ENCODE measurements at places on chromosomes 1 and 21. TPM values are rescaled to one million over a fixed set of nuclear protein-coding genes. Genes with fewer than 3 reads are reported as not detected.

The GCSAML gene
- not detected for total RNA-seq

DNA sequence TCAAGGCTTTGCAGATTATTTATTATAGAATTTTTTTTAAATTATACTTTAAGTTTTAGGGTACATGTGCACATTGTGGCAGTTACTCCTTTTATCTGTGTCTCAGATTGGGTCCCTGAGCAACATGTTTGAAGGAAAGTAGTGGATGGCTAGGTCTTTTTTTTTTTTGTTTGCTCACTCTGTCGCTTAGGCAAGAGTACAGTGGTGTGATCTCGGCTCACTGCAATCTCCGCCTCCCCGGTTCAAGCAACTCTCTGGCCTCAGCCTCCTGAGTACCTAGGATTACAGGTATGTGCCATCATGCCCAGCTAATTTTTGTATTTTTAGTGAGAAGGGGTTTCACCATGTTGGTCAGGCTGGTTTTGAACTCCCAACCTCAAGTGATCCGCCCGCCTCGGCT lies 39.6 kb upstream of the KIF21B start:
- H3K36me3 ChIP-seq, result no peaks in the 10 kb centered on the region
- peaks cover 4% of the 10 kb centered on the region for H3K4me1 ChIP-seq
- no peaks in the 10 kb centered on the region for H3K27me3 ChIP-seq

DNA sequence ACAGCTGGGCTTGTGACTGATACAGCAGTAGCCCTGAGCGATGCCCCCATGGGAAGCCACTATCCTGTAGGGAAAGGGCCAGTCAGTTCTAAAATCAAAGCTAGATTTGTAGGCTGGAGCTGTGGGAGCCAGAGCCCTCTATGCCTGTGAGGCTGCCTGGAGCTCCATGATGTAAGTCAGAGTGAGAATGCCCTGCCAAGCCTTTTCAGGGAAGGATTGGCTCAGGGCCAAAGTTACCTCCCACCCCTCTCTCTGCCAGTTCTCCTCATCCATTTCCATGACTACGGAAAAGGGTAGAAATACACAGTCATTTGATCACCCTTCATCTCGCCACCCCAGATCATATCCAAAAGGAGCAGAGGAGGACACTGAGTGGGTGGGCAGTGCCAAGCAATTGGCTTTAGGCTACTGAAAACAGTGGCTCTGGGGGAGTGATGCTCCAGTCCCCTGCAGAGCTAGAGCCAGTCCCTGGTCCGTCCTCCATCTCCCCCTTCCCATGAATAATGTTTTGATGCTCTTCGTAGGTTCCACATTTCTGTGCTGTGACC lies 59.5 kb upstream of the KCNA3 start:
- no peaks in the 10 kb centered on the region for H3K36me3 ChIP-seq
- H3K27me3 ChIP-seq, result no peaks in the 10 kb centered on the region
- DNase-seq, result no peak
- no peak overlapping the region for H3K27ac ChIP-seq
- H3K4me1 ChIP-seq, result no peaks in the 10 kb centered on the region

- no peaks in the 10 kb centered on the region for H3K4me1 ChIP-seq
- H3K36me3 ChIP-seq, result no peaks in the 10 kb centered on the region
- no peak overlapping the region for H3K4me3 ChIP-seq
- no peaks in the 10 kb centered on the region for H3K27me3 ChIP-seq
Observed at GRCh38 chr1:183685112-183685713, 32.1 kb upstream of the APOBEC4 start.

The CYP2J2 gene
- total RNA-seq, result not detected

The PDE9A gene
- total RNA-seq, result 6.9 TPM

Measured in thyroid gland (tissue), 4 donors.